Astrocyte (in vitro differentiated cells and primary cell): ENCODE measurements at places on chromosomes 16 and 17. TPM values are rescaled to one million over a fixed set of nuclear protein-coding genes. Genes with fewer than 3 reads are reported as not detected.

DNA sequence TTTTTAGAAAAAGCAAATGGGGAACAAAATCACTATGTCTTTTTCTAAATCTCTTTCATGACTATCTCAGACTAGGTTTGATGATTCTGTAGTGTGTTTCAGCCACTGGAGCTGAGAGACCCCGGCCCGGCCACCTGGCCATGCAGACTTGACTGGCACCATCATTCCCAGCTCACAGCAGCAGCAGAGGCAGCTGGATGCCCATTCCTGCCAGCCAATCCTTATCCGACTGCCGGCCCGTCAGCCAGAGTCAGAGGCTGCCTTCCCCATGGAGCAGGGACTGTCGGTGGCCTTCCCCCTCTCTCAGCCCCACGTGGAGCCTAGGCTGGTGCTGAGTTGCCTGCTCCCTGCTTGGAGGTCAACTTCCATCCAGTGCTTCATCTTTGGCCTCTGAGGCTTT is 56.0 kb upstream of the WSB1 start:
- no peak for DNase-seq

- DNase-seq = no peak
Measured at GRCh38 chr16:67017421-67017750, 11.6 kb upstream of the CBFB start.

DNA sequence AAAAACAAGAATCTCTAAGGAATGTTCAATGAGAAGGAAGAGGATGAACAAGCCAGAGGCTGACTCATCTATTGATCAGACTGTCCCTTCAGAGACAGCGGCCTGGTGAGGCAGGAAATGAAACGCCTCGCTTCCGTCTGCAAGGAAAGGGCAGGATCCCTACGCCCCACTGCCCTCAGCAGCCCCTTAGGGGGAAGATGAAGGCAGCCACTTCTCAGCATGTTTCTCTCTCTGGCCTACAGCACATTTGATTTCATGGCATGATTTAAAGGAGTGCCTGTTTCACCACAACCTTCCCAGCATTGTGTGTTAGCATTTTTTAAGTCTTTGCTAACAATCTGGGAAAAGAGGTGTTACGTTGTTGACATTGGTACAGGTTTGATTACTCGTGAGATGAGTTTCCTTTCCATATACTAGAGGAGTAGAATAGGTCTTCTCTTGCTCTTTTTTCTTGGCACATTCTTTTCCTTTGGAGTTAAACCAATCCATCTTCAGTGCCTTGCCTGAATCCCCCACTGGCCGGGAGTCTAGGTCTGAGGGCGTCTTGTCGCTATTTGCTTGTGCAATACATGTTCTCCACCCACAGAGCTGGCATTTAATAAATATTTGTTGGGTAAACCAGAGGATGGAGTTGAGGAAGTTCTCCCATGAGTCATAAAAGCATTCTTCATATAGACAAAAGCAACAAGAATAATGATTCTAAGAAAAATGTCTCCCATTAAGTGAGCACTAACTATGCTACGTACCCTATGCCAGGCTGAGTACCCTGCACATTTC is 47.4 kb downstream of the RBFOX3 start:
- peak; percentile 4 for DNase-seq

Gene CA7
- total RNA-seq = not detected in 2 replicates

Gene PVALEF
- total RNA-seq = not detected in 2 replicates

Gene FOXL1
- total RNA-seq = 6.1 and 8.1 TPM in 2 replicates

GRCh38 chr17:64938925-64939474 is 19.7 kb upstream of the LRRC37A3 start:
- no peak for DNase-seq

DNA sequence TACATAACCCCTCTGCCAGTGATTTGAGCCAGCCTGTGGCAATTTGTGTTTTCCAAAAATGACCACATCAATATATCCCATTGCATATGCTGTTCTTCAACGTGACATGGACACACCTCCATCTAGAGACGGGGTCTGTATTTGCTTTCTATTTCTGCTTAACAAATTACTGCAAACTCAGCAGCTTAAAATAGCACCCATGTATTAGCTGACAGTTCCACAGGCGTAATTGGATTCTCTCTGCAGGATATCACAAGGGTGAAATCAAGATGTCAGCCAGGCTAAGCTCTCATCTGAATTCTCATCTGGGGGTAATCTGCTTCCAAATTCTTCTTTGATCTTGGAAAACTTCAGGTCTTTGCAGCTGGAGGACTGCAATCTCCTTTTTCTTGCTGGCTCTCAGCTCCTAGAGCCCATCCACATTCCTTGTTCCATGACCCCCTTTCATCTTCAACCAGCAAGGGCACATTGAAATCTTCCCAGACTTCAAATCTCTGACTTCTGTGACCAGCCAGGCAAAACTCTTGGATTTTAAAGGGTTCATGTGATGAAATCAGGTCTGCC is 8.2 kb downstream of the KRT9 start:
- DNase-seq = no peak

Gene COX10
- 16.2 and 16.4 TPM in 2 replicates for total RNA-seq

- DNase-seq = peak; percentile 60
Measured at GRCh38 chr16:90022209-90023077, 3.2 kb upstream of the DBNDD1 start.
